ENCODE measurements at places on chromosomes 3 and 15. TPM values are rescaled to one million over a fixed set of nuclear protein-coding genes. Genes with fewer than 3 reads are reported as not detected.
A peak's percentile ranks its signal among the peaks of the same experiment; 100 is the strongest.

The VIPR1 gene
- 1.9 TPM for polyA plus RNA-seq

The ST3GAL6 gene
- polyA plus RNA-seq, result 100 TPM

DNA sequence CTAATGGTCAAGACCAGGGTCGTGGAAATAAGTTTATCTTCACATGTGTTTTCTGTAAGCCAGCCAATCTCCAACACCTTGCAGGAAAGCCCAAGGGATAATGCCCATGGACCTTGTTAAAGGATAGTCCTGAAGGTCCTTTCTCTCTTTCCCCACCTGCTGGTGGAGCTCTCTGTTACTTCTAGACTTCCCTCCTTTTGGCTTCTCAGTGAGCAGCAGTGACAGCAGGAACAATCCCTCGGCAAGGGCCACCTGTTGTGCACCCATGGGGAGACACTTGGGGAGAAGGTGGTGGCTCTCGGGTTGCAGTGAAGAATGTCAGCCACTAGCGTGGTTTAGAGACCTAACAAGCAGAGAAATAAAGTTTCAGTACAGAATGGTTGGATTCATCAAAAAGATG lies 84.0 kb upstream of the OSBPL11 start:
- no peak for DNase-seq

- peak; percentile 43 for DNase-seq
These were observed 24.0 kb downstream of the STX19 start for GRCh38 chr3:94004301-94004910.

- DNase-seq, result no peak
These were observed 28.4 kb upstream of the LDHAL6B start for GRCh38 chr15:59178151-59178695.

DNA sequence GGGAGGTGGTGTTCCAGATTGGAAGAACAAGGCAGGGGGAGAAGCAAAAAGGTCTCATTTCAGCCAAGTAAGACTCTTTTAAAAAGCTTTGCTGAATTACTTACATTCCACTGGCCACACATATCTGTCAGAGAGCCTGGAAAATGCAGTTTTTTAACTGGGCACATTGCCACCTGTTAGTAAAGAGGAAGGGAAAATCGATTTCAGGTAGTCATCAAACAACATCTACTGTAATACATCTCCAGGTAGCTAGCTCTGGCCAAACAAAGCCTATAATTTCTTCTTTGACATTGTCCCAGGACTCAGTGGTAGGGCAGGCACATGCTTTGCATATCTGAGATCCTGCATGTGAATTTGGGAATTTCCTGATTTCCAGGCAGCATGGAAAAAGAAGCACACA lies 480.7 kb upstream of the SUCLG2 start:
- DNase-seq, result no peak

- no peak for DNase-seq
These were observed 63.1 kb downstream of the SERP1 start for GRCh38 chr3:150483226-150483625.
